ENCODE measurements at places on chromosomes 2 and 18.
A peak's percentile ranks its signal among the peaks of the same experiment; 100 is the strongest.

GRCh38 chr2:1715184-1716013 lies 28.9 kb downstream of the PXDN start:
- DNase-seq, result no peak

GRCh38 chr18:60019463-60019840 lies 119.7 kb downstream of the PMAIP1 start:
- no peak for DNase-seq

GRCh38 chr2:113116100-113116958 lies 11.1 kb upstream of the IL1RN start:
- peak; percentile 21 for DNase-seq

GRCh38 chr2:63047321-63048279 lies 3.0 kb upstream of the OTX1 start:
- DNase-seq, result peak; percentile 33

- no peak for DNase-seq
These were observed 15.4 kb downstream of the ACOXL start for GRCh38 chr2:110747522-110748488.

GRCh38 chr2:1746174-1747064 lies 2.1 kb upstream of the PXDN start:
- DNase-seq, result no peak

DNA sequence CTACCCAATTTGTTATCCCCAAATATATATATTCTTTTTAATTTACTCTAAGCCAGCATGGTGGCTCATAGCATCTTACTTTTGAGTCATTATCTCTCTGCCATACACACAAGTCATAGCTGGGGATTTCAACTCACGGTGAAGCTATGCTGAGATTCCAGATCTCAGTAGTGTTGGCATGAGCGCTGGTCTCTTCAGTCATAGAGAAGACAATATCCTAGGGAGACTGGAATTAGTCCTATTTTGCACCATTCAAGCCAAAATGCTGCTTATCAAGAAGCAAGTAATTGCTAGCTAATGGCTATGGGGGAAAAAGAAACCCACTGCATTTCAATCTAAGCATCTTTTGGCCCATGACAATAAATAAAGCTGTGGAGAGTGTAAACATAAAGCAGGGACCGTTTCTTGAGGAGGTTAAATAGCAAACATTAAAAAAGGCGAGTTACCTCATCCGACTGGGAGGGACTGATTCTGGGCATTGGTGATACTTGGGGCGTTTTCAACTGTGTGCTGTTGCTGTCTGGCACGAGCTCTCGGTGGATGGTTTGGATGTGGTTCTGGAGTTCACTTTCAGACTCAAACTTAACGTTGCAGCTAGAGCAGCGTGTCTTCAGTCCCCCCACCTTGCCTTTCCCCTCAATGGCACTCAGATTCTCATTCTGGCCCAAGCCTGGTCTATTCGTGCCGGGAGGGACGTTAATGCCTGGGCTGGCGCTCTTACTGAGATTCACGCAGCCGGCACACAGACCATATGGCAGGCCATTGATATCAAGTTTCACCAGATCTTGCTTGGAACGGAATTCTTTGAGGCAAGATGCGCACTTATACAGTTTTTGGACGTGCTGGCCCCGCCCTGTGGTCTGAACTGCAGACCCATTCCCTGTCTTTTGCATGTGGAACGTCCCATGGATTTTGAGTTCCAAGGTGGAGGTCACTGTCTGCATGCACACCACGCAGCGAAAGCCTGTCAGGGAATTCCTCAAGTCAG lies 127.8 kb downstream of the ZNF521 start:
- no peak for DNase-seq

GRCh38 chr2:74887960-74888700 lies 54.2 kb downstream of the HK2 start:
- DNase-seq, result no peak
